ENCODE measurements at places on chromosomes 4 and X.

DNA sequence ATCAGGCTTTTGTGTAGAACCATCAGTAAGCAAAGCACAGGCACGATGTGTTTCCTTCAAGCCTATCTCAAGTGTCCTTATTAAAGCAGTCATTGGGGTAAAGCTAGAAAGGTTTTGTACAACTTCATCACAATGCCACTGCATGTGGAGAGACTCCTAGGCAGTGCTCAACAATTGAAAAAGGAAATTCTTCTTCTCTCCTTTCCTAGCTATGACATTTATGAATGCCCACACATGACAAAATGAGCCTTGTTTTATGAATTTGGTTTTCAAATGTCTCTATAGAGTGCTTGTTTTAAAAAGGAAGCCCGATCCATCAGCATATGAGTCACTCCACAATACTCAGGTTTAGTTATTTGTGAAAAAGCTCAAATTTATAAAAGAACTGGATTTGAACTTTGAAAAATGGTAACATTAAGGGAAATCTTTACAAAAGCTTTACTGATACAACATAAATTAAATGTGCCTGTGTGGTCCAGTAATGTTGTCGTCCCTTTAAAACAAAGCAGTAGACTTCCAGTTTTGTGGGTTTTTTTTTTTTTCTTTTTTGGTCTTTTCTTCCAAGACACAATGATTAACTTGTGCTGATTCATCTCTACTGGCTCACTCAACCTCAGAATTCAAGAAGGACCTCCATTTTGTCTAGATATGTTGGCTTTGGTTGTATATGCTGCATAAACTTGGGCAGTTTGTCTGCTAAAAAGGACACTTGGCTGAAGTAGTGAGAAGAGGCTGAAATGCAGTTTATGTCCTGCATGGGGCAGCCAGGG is 273.8 kb downstream of the GASK1B start:
- DNase-seq: no peak

DNA sequence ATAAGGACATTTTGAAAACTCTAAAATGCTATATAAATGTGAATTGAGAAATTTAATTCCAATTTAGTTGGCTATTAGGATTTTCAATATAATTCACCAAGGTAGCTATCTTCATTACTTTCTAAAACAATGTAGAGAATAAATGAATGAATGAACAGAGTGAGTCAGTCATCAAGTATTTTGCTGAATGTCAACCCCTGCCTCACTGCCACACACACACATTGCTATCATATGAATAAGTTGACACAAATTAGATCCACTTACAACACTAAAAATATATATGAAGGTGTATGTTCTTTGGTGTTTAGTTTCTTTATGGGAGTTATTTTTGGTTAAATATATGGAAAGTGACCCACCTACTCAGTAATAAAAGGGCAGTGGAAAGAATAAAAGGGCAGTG is 141.4 kb upstream of the SMIM10 start:
- DNase-seq: no peak

DNA sequence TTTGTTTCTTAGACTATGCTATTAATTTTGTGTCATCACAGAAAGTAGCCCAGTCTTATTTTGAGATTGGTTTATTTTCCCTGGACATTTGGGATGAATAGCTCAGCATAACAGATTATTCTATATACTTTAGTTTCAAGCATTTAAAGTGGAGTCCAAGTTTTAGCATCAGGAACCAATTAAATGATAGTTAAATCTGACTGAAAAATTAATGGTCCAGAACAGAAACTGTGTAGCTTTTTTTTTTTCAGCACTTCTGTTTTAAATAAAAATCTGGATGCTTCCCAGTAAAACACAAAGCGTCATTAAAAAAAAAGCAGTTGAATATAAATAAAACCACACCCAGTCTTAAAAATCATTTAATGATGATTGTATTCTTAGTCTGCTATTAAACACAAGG is 59.4 kb upstream of the PITX2 start:
- no peak for DNase-seq

DNA sequence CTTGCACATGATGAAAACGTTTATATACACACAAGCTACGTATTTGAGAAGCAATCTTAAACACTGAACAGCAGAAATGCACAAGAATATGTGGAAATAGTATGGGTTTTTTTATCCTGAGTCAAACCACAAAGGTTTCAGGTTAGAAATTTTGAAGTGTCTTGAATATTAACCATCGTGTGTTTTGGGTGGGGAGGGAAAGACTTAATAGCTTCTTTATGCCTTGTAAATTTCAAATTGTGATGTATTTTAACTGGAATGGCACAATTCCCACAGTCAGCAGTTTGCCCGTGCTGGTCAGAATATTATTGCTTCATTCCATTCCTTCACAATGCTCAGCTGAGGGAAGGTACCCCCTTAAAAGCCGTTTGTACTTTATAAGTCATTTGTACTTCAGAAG is 67.4 kb upstream of the WDR1 start:
- DNase-seq: no peak

- DNase-seq: no peak
Measured at GRCh38 chrX:16638533-16638932, 11.4 kb upstream of the S100G start.

- DNase-seq: no peak
Measured at GRCh38 chrX:72102126-72102525, 29.6 kb downstream of the RTL5 start.

GRCh38 chr4:172042714-172043114 is 229.5 kb downstream of the GALNTL6 start:
- DNase-seq: no peak

DNA sequence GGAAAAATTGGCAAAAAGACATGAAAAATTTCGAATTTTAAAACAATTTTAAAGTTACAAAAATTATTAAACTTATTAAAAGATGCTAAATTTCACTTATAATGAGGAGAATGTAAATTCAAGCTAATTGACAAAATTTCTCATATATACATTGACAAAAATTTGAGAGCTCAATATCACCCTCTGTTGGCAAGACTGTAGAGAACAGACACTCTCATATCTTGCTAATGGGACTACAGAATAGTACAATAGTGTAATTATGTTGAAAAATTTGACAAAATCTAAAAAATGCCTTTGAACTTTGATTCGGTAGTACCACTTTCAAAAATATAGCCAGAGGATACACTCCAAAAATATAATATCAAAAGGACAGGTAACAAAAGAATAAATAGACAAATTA is 29.8 kb downstream of the DCAF8L2 start:
- no peak for DNase-seq

DNA sequence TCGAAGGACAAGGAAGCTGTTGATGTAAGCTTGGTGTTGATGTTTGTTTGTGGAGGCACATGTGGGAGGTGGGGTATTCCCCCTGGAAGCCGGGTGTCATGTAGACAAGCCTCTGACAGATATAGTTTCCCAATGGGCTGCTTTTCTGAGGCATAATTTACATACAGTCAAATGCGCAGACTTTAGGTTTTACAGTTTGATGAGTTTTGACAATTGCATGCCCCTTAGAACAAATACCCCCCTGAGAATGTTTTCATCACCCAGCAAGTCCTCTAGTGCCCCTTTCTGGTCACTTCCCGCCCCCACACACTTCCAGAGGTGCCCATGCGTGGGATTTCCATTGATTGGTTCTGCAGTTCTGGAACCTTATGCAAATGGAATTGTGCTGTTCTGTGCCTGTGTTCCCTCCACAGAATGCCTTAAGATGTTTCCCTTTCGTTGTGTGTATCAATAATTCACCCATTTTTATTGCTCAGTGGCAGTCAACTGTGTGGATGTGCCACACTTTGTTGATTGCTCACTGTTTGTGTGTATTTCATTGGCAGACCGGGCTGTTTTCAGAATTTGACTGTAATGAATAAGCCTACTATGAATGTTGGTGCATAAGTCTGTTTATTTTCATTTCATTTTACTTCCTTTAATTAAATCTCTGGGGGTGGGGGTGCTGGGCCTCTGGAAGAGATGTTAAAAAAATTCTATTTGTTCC is 8.5 kb downstream of the EVC start:
- DNase-seq: no peak

DNA sequence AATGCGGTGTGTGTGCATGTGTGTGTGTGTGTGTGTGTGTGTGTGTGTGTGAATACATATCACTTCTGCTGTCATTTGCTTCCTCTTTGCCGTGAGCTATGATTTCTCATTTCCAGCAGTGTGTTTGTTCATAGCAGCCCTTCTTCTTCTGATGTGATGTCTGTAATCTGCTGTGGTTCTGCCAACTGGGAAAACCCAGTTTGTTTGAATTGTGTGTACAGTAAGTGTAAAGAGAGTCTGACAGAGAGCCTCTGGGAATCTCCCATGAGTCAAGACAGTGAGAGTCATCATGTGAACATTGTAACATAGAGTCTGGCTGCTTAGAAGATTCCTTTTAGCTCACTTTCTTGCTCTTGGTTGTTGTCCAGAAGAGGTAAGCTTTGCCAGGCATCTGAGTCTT is 8.4 kb upstream of the NWD2 start:
- no peak for DNase-seq

DNA sequence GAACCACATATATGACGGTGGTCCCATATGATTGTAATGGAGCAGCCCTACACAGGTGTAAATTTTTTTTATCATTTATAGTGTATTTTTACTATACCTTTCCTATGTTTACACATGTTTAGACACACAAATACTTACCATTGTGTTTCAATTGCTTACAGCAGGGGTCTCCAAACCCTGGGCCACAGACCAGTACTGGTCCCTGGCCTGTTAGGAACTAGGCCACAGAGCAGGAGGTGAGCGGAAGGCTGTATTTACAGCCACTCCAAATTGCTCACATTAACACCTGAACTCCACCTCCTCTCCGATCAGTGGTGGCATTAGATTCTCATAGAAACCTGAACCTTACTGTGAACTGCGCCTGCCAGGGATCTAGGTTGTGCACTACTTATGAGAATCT is 201.8 kb upstream of the NDST4 start:
- no peak for DNase-seq

All from GM18507 (cell line).